ENCODE measurements at places on chromosomes 7 and 10.

- DNase-seq = no peak
These were observed 8.0 kb downstream of the SLC18A2 start for GRCh38 chr10:117248750-117249465.

DNA sequence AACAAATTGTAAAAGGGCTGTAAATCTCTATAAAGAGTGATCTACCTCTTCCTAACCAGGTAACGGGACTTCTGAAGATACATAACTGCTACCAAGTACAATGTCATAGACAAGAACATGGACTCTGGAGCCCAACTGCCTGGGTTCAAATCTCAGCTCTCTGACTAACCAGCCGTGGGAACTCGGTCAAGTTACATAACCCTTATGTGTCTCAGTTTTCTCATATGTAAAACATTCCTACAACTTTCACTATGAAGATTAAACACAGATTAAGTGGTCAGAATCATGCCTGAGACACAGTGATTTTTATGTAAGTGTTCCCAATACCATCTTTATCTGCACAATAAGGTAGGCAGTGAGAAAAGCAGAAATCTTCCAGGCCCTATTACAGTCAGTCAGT lies 52.6 kb downstream of the ITGB1 start:
- DNase-seq = no peak

GRCh38 chr10:75101416-75102251 lies 9.8 kb upstream of the SAMD8 start:
- DNase-seq = no peak

- DNase-seq = no peak
These were observed 130.2 kb downstream of the KAT6B start for GRCh38 chr10:74956555-74957111.

DNA sequence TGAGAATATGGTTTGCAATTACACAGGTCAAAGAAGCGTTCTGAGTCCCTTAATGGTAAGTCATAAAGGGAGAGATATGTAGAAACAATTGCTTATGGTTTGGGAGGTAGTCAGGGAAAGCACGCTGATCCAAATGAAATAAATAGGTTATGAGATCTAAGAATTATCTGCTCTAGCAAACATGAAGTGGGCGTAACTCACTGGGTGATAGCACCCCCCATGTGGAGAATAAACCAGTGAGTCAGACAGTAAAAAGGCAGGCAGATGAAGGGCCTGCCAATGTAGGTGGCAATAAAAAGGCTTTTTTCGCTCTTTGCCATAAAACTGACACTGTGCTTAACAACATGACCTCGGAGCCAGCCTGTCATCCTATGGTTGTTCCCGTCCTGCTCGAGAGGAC lies 306.9 kb downstream of the GLRX3 start:
- DNase-seq = no peak

DNA sequence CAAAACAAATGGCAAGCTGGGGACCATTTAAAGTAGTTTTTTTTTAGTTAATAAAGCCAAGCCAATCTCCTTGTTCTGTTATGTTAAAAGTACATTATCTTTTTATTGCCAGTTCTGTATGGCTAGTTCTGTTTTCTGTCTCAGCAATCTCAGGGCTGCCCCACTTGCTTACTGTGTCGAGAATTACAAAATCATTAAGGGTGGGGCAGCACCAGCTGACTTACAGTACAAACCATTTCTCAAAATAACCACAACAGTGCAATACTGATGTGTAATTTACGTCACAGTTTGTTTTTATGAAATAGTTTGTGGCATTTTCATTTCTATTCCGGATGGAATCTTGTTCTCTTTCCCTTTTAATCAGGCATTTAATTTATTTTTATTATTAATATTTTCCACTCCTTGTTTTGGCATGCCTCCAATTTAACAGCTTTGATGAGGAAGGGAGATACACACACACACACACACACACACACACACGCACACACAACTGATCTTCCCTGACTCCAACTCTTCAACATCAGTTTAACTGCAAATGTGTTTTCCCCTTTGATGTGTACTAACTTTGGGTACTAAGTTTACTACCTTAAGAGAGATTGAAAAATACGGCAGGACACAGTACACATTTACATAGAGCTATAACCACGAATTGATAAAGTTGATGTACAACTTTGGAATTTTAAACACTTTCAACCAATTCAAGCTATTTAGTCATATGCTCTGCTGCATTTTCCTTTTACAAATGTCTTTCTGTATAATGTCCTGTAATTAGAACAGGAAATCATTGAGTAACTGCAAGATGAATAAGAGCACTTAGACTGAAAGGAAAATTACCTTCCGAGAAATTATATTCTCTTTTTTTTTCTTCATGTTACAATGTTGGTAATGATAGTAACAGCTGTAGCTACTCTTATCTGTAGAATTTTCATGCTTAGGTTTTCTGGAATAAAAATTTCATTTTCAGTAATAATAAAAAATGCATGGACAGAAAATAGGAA lies 91.5 kb downstream of the ARID5B start:
- peak; percentile 70 for DNase-seq

DNA sequence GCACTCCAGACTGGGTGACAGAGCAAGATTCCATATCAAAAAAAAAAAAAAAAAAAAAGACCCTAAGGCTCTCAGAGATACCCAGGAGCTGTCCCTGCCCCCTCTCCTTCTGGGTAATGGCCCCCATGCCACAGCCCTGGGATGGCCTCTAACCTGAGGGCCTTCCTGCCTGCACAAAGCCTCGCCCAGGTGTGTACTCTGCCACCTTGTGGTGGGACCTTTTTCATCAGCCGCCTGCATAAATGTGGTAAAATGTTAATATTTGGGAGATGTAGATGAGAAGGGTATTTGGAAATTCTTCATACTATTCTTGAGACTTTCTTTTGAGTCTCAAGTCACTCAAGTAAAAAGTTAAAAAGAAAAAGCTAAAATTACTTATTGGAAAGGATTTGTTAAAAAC lies 46.3 kb upstream of the RNF216 start:
- peak; percentile 50 for DNase-seq

GRCh38 chr7:44230286-44230685 lies 29.5 kb downstream of the YKT6 start:
- DNase-seq = no peak

DNA sequence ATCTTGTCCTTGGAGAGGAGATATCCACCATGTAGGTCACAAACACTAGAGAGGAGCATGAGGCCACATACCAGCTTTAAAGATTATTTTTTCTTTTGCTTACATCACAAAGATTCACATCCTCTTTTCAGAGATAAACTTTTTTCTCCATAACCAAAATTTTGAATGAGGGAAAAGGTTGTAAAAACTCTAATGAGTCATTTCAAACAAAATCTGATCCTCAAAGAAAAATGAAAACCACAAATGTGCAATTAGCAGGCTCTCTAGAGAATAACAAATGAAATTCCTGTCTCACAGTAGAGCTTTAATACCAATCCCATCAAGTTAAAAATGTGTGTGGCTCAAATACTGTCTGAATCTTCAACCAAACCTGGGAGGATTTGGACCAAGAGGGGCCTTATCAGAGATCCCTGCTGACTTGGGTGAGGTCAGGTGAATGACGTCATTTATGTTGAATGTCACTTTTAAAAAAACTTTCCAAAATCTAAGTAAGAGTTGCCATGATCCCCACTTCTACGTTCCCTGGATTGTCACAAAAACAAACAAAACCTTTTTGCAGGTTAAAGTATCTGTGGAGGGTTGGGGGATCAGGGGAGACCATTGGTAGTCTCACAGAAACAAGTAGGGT lies 261.5 kb upstream of the NPSR1 start:
- no peak for DNase-seq

DNA sequence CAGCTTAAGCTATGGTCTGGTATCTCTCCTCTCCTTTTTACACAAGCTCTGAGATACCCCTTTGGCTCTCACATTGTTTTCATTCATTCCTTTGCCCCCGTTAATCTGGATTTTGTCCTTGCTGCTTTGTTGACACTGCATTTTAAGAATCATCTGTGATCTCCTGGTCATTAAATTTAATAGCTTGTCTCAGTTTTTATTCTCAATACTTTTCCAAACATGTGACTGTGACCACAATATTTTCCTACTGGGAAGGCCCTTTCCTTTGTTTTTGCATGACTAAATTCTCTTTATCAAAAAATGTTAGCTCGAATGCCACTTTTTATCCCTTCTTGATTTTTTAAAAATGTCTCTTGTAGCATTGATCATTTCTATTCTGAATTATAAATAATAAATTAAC lies 171.2 kb downstream of the SUGCT start:
- DNase-seq = no peak

GRCh38 chr10:97095701-97096260 lies 90.0 kb downstream of the SLIT1 start:
- DNase-seq = no peak

GRCh38 chr7:117961235-117961634 lies 88.0 kb upstream of the CTTNBP2 start:
- no peak for DNase-seq

DNA sequence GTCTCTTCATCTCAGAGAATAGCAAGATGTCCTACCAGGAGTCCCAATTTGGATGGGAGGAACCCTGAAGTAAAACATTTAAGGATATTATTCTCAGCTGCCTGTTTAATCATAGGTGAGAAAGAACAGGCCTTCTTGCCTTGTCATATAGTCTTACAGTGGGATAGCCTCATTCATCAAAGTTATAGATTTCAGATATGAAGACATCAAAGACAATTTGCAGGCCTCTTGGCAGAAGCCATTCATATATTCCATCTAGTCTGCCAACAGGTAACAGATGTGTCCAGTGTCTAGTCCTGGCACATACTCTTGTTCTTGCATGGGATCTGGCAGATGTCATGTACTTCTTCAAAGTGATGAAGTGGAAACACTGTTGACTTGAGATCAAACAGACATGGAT lies 601.3 kb upstream of the GHITM start:
- DNase-seq = no peak

GRCh38 chr10:109831846-109832245 lies 91.5 kb downstream of the XPNPEP1 start:
- DNase-seq = no peak

GRCh38 chr7:92608380-92609322 lies 18.5 kb upstream of the FAM133B start:
- DNase-seq = no peak

- no peak for DNase-seq
These were observed 256.9 kb downstream of the STK31 start for GRCh38 chr7:23966941-23967340.

GRCh38 chr10:55628260-55628701 lies 732.8 kb downstream of the ZWINT start:
- DNase-seq = no peak

DNA sequence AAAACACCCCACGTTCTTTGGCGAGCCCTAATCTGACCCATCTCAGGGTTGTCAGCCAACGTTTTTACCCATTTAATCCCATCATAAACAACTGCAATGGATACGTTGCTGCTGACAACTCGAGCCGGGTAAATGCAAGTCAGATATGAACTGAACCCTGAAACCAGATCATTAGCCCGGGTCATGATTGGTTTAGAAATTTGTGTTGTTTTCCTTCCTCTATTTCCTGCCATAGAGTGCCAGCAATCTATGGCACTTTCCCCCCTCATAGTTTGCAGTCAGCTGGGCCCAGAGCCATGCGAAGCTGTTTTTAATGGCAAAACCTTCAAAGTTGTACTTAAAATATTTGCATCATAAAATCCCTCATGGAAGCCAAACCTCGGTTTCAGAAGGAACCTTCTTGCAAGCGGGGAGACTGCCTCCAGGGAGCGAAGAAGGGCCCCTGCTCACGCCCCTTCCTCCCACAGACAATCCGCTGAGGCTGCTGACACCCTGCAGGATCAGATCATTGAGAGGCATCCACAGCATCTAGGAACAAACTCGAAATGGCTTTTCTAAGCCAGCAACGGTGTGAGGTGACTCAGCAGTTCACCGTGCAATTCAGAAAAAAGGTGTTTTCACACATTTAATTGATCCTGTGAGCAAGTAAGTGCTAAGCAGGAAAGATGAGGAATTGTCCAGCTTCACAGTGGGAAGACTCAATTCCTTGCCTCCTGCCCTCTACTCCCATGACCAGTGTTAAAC lies 710.1 kb downstream of the PARD3 start:
- DNase-seq = no peak

DNA sequence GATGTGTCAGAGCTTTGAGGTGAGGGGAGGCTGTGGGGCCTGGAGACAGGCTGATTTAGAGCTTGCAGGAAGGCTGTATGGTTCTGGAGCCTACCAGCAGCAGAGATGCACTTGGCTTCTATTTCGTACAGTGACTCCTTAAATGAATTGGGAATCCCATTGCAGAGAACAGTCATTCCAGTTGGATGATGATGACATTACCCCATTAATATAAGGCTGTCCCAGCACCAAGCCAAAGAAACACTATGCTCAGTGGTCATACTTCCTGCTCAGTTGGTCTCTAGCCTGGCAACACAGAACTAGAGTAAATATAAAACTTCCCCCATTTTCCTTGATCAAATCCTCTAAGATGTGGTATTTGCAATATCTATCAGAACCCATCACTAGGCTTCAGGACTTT lies 5.7 kb upstream of the CLEC5A start:
- no peak for DNase-seq

DNA sequence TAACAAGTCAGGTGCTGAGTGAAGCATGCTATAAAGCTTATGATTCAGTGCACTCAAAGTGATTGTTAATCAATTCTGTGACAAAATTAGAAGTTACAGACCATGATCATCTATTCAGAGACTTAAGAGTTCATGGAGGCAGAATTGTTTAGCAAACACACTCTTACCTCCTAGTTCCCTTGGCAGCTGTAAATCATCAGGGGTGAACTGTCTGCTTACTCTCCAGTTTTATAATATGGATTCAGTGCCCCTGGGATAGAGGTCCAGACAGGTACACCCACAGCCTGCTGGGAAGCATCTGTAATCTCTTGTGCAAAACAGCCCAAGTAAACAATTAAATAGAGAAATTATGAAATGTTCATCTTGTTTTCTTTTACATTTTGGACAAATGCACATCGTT lies 835.0 kb upstream of the COBL start:
- DNase-seq = no peak

- no peak for DNase-seq
These were observed 118.5 kb downstream of the ZNF33B start for GRCh38 chr10:42519761-42520460.

DNA sequence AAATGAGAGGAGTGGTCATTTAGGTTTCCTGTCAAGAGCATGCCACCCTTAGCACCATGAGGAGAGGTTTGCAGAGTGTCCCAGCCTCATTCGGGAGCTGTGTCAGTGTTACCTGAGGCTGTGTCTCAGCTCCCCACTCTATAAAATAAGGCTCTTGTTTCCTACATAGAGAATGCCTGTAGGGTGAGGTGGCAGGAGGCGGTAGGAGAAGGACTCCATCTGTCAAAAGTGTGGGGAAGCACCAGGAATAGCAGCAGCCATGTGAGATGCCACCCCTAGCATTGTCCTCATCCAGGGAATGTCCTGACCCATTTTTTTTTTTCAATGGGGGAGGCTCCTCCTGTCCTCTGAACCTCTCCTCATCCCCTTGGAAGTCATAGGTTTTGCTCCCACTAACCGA lies 451.2 kb downstream of the PLXNA4 start:
- no peak for DNase-seq

Measured in CD4-positive, alpha-beta T cell treated with Interleukin-6 at 100 ng/mL for 8 hours (primary cell).